ENCODE measurements at places on chromosomes 2 and 18. TPM values are rescaled to one million over a fixed set of nuclear protein-coding genes. Genes with fewer than 3 reads are reported as not detected.

- H3K27me3 ChIP-seq = no peaks in the 10 kb centered on the region
- no peak for DNase-seq
- no peak overlapping the region for H3K4me3 ChIP-seq
Measured at GRCh38 chr2:181025004-181025403, 44.6 kb downstream of the UBE2E3 start.

DNA sequence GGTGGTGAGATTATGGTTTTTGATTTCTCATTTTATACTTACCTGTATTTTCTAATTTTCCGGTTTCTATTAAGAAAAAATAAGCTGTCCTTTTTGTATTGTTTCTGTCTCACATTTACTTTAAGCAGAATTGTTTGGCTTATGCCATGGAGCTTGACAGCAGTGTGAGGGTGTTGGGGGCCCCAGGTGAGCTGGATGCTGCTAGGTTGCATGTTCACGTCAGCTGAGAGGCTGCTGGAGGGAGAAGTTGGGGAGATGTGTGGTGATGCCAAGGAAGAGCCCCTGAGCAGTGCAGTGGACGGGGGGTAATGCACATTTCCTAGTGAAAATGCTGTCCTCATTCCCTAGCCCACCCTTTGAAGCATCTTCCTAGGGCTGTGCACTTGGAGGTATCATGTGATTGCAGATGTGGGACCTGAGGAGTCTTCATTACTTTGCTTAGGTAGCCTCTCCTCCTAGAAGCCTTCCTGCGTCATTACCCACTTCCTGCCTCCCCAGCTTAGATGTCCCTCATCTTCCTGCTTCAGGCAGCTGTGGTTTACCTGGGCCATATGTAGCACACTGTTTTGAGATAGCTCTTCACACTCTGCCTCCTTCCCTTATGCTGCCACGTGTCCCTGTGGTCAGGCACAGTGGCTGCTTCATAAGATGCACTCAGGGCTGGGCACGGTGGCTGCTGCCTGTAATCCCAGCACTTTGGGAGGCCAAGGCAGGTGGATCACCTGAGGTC is 16.2 kb downstream of the ATG16L1 start:
- peaks cover 96% of the 10 kb centered on the region for H3K36me3 ChIP-seq
- H3K27me3 ChIP-seq = no peaks in the 10 kb centered on the region
- no peak for DNase-seq
- no peak overlapping the region for H3K27ac ChIP-seq

- H3K27me3 ChIP-seq = no peaks in the 10 kb centered on the region
- H3K36me3 ChIP-seq = no peaks in the 10 kb centered on the region
- peaks cover 28% of the 10 kb centered on the region for H3K4me1 ChIP-seq
- no peak overlapping the region for H3K27ac ChIP-seq
Measured at GRCh38 chr2:9001229-9001628, 2.3 kb downstream of the MBOAT2 start.

GRCh38 chr18:45617284-45617683 is 2.0 kb downstream of the SLC14A2 start:
- peaks cover 23% of the 10 kb centered on the region for H3K4me1 ChIP-seq
- peak overlapping the region; percentile 79 for H3K27ac ChIP-seq
- no peaks in the 10 kb centered on the region for H3K36me3 ChIP-seq
- DNase-seq = peak; percentile 78
- H3K4me3 ChIP-seq = no peak overlapping the region

DNA sequence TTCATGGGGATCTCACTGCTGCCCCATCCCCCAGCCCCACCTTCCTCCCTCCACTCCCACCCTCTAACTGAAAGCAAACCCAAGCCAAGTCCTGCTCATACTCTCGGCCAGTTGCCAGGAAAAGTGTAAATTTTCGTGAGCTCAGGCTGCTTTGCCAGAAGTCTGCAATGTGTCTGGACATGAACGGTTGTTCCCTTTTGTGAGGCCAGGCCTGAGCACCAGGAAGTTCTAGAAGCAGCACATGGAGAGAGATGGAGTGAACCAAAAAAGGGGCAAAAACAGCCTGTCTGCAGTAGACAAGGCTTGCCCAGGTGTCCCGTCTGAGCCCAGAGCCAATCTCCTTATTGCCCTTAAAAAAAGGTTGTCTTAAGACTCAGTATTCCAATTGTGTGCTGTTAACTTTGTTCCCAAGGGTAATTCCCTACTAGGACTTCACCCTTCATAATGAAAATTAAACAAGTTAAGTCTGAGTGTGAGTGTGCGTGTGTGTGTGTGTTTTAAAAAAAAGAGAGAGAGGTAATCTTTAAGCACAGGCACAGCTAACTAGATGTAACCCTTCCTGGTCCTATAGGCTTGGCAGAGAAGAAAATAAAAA is 247.1 kb downstream of the BCL11A start:
- no peak overlapping the region for H3K4me3 ChIP-seq
- no peaks in the 10 kb centered on the region for H3K4me1 ChIP-seq
- no peak overlapping the region for H3K27ac ChIP-seq

DNA sequence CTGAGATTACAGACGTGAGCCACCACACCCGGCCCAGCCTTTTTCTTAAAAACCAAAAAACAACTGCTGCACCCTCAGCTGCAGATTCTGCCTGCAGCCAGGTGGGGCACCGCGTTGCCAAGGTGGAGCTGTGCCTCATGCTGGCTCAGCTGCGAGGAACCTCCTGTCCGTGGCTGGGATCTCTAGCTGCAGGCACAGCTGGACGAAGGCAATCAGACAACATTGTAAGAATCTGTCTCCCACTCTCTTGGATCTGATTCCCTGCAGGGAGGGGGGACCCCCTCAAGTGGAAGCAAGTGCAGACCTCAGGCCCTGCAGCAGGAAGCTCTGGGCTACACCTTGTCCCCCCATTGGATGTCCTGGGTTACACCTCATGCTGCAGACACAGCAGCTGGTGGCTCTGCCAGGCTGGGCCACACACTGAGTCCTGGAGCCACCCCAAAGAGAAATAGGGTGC is 24.1 kb downstream of the CIDEA start:
- no peaks in the 10 kb centered on the region for H3K27me3 ChIP-seq
- peaks cover 34% of the 10 kb centered on the region for H3K4me1 ChIP-seq
- no peak for DNase-seq
- no peaks in the 10 kb centered on the region for H3K36me3 ChIP-seq

GRCh38 chr18:78799382-78800089 is 180.1 kb upstream of the SALL3 start:
- no peaks in the 10 kb centered on the region for H3K36me3 ChIP-seq
- DNase-seq = no peak
- H3K27ac ChIP-seq = no peak overlapping the region
- no peaks in the 10 kb centered on the region for H3K4me1 ChIP-seq
- no peak overlapping the region for H3K4me3 ChIP-seq

DNA sequence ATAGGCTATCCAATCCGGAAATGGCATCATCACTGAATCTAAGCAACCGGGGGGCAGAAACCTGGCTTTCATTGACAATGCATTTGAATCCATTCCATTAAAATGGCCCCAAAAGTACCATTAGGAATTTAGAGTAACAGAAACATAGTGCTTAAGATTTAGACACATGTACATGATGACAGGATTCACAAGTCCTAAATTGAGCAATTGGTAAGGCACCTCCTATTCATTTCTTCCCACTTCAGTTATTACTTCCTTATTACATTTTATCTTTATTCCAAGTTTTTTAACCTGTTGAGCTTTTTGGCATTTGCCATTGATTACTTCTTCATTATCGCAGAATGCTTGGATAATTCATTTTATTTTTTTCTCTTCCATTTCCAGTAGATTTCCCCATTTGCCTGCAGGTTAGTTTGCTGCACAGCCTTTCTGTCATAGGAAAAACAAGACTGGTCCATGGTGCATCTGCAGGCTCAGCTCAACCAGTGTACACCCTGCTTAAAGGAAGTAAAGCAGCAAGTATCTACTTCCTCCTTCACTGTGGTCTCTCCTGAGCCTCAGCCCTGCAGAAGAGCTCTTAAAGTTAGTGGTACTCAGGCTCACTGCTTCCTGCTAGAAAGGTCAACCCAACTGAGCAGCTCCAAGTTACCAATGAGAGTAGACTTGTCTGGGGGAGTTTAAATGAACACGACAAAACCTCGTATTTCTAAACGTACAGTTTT is 89.2 kb downstream of the DOCK10 start:
- no peaks in the 10 kb centered on the region for H3K36me3 ChIP-seq
- H3K4me1 ChIP-seq = peaks cover 4% of the 10 kb centered on the region
- H3K27me3 ChIP-seq = no peaks in the 10 kb centered on the region
- H3K4me3 ChIP-seq = no peak overlapping the region
- DNase-seq = no peak
- no peak overlapping the region for H3K27ac ChIP-seq

DNA sequence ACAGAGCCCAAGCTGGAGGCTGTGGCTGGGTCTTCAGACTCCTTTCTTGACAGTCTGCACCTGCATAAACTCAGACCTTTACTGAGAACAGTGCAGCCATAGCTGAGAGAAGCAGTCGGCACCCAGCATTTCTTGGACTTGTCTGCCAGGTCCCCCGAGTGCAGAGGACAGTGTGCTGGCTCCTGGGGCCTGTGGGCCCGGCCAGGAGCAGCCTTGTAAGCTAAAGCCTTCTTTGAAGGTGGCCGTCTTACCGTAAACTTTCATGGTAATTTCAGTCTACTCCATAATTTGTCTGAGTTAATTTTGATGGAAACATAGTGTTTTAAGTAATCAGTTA is 70.9 kb downstream of the LRRFIP1 start:
- no peak overlapping the region for H3K4me3 ChIP-seq
- no peak for DNase-seq
- H3K4me1 ChIP-seq = peaks cover 100% of the 10 kb centered on the region

DNA sequence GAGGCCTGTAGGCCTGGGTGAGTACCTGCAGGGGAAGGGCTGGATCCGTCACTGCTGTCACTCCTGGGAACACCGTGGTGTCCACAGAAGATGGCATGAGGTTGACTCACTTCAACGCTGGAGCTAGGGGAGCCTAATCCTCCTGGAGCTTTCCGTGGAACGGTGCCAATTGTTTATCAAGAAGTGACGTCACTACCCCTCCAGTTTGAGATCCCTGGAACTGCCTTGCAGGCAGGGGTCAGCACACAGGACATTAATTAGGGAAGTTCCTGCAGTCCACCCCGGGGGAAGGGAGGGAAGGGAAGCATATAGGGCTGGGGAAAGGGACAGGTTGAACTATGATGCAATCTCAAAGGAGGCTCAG is 408.6 kb downstream of the GALR1 start:
- no peak for DNase-seq
- no peak overlapping the region for H3K4me3 ChIP-seq
- H3K4me1 ChIP-seq = no peaks in the 10 kb centered on the region
- no peaks in the 10 kb centered on the region for H3K36me3 ChIP-seq
- no peak overlapping the region for H3K27ac ChIP-seq

Gene AQP12A
- total RNA-seq = not detected

Gene PIEZO2
- 0.33 TPM for total RNA-seq

Gene CGREF1
- total RNA-seq = 0.80 TPM

Gene IL1R2
- total RNA-seq = 0.96 TPM

All from left ventricle myocardium inferior (tissue), 1 donor.